Activated CD4-positive, alpha-beta memory T cell treated with anti-CD3 and anti-CD28 coated beads, Interleukin-2, amount 10 ng/mL, durations not matched to agents 7 days and 5 days (primary cell): ENCODE measurements at places on chromosomes 3 and 15. TPM values are rescaled to one million over a fixed set of nuclear protein-coding genes. Genes with fewer than 3 reads are reported as not detected.

ATP8B4 gene
- 20.7 TPM for total RNA-seq

DNA sequence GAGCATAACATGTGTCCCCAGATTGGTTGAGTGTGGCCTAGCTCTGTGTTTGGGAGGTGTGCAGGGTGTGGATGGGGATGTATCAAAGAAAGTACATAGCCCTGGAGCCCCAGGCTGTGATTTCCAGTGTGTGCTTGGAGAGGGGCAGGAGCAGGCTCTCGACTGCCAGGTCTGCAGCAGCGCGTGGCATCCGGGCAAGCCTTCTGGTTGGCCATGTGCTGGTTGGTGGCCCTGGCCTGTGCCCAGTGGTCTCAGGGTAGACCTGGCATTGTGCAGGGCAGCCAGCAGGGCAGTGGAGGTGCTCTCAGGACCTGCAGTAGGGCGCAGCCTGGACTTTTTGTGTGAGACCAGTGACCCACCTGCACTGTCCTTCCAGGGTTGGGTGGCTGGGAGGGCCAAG is 231.5 kb downstream of the UBE3A start:
- DNase-seq, result no peak
- H3K27ac ChIP-seq, result no peak overlapping the region
- H3K36me3 ChIP-seq, result no peaks in the 10 kb centered on the region
- H3K4me1 ChIP-seq, result no peaks in the 10 kb centered on the region
- no peak overlapping the region for H3K4me3 ChIP-seq
- no peaks in the 10 kb centered on the region for H3K27me3 ChIP-seq

- no peak overlapping the region for H3K27ac ChIP-seq
- peaks cover 15% of the 10 kb centered on the region for H3K36me3 ChIP-seq
- no peak for DNase-seq
- H3K27me3 ChIP-seq, result no peaks in the 10 kb centered on the region
Observed at GRCh38 chr3:44363591-44363990, 25.0 kb downstream of the TCAIM start.

GRCh38 chr3:25911525-25912295 is 121.8 kb downstream of the OXSM start:
- H3K4me3 ChIP-seq, result no peak overlapping the region
- DNase-seq, result peak; percentile 25
- H3K4me1 ChIP-seq, result peaks cover 13% of the 10 kb centered on the region
- H3K36me3 ChIP-seq, result no peaks in the 10 kb centered on the region
- H3K27ac ChIP-seq, result peak overlapping the region; percentile 47

GOLGA6L10 gene
- 1.1 TPM for total RNA-seq

CFAP20DC gene
- 2.2 TPM for total RNA-seq

SLC9C1 gene
- total RNA-seq, result not detected

DNA sequence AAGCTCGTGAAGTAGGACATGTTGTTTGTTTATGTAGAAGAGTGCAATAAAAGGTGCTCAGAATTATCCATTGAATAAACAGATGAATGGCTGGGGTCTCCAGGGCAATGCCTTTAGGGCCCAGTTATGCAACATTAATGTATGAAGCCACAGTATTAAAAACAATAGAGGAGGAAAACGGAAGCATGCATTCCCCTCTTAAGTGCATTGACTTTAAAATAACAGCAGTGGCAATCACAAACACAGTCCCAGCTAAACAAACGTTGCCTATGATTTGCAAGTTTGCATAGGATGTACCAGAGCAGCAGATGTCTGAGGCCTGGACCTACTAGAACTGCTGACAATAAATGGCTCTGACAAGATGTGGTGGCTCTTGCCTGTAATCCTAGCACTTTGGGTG is 60.6 kb upstream of the GCNT3 start:
- no peak overlapping the region for H3K27ac ChIP-seq
- H3K36me3 ChIP-seq, result no peaks in the 10 kb centered on the region
- DNase-seq, result no peak
- peaks cover 14% of the 10 kb centered on the region for H3K27me3 ChIP-seq
- H3K4me1 ChIP-seq, result no peaks in the 10 kb centered on the region
- H3K4me3 ChIP-seq, result no peak overlapping the region

- no peak overlapping the region for H3K4me3 ChIP-seq
- peaks cover 18% of the 10 kb centered on the region for H3K36me3 ChIP-seq
- no peaks in the 10 kb centered on the region for H3K27me3 ChIP-seq
- no peak for DNase-seq
- H3K4me1 ChIP-seq, result peaks cover 4% of the 10 kb centered on the region
- H3K27ac ChIP-seq, result no peak overlapping the region
Observed at GRCh38 chr3:37138816-37139215, 35.6 kb downstream of the LRRFIP2 start.

MUC4 gene
- 0.08 TPM for total RNA-seq

GRCh38 chr3:168260859-168261258 is 165.1 kb upstream of the GOLIM4 start:
- no peak overlapping the region for H3K27ac ChIP-seq
- DNase-seq, result no peak
- no peaks in the 10 kb centered on the region for H3K36me3 ChIP-seq
- H3K4me1 ChIP-seq, result no peaks in the 10 kb centered on the region
- H3K27me3 ChIP-seq, result no peaks in the 10 kb centered on the region

DNA sequence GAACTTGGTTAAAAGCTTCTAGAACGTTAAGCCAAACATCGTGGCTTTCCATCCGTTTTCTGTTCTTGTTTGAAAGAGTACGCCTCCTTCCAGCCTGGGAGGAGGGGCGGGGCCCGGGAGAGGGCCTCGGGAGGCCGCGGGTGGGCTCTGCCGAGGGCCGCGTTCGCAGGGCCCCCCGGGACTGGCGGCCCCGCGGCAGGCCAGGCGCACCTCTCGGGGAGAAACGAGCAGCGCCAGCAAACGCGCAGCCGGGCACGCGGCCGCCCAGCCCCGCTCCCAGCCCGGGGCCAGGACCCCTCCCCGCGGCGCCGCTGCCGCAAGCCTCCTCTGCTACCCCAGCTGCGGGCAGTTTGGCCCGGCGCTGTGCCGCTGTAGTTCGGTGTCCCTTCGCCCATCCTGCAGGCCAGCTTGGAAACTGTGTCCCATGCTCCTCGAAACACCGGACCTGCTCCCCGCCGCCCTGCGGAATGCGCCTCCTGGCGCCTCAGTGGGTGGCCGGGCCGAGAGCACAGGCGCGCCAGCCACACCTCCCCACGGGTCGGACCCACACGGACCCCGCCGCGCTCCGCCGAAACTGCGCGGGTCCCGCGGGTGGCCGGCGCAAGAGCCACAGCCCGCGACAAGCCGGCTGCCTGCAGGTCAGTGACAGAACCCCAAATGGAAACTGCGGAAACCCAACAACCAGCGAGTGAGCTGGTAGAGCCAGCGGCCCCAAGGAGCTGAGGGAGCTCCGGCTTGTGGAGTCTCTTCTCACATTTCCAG is 2.3 kb downstream of the OCA2 start:
- peaks cover 43% of the 10 kb centered on the region for H3K4me1 ChIP-seq
- H3K4me3 ChIP-seq, result peak overlapping the region; percentile 78
- H3K27me3 ChIP-seq, result peaks cover 73% of the 10 kb centered on the region
- DNase-seq, result no peak
- no peak overlapping the region for H3K27ac ChIP-seq

- H3K4me3 ChIP-seq, result no peak overlapping the region
- DNase-seq, result no peak
- no peaks in the 10 kb centered on the region for H3K4me1 ChIP-seq
- no peak overlapping the region for H3K27ac ChIP-seq
- H3K36me3 ChIP-seq, result no peaks in the 10 kb centered on the region
- peaks cover 25% of the 10 kb centered on the region for H3K27me3 ChIP-seq
Observed at GRCh38 chr3:146589899-146590508, 15.1 kb downstream of the PLSCR5 start.

SLCO2A1 gene
- not detected for total RNA-seq

CD200R1 gene
- 17.6 TPM for total RNA-seq

GASK1A gene
- total RNA-seq, result not detected
